ENCODE measurements at places on chromosomes 12 and 14.

DNA sequence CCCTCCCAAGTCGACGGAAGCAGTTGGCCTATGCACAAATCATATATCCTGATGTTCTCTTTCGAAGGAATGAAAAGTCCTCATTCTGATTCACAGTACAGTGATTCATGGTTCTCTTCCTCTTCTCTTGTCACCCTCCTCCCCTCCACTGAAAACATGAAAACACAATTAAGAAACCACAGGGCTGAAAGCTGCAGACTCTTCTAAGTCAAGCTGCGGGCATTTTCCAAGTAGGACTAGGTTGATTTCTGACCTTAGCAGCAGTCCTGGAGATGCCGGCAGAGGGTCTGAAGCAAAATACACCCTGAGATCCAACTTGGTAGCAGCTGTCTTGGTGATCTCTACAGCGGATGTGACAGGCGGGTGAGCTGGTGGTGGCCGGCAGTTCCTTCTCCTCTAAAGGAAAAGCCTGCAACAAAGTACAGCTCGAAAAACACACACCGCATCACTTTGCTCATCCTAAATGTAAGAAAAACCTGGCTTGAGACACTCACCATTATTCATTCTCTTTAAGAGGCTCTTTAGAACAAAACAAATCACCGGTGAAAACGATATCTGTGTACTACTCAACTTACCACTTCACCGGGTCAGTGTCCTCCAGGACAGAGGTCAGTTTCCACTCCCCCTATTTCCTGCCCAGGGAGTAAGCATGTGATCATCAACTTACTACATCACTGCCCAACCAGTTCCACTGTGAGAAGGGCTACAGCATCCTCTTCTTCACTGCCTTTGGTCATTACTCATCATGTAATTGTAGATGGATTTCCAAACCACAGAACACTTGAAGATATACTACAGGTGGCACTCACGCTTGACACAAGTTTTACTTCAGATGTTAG lies 6.0 kb downstream of the TMCC3 start:
- peak; percentile 98 for DNase-seq

DNA sequence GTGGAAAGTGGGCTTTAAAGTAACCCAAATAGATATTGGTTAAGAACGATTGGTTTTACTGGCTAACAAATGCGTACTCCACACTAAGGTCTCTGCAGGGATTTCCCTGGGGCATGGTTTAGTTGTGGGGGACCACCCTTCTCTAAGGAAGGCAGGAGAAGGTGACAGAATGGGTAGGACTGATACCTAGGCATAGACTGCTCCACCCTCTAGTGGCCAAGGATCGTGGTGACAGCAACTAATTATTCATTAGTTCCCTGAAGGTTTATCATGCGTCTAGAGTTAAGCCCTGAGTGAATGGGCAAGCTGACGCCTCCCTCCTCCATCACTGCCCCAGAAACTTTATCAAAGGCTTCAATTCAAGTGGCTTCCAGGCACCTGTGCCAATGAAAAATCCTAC lies 9.1 kb downstream of the FAM181A start:
- peak; percentile 29 for DNase-seq

GRCh38 chr14:36591482-36591881 lies 9.1 kb upstream of the NKX2-8 start:
- DNase-seq = no peak

DNA sequence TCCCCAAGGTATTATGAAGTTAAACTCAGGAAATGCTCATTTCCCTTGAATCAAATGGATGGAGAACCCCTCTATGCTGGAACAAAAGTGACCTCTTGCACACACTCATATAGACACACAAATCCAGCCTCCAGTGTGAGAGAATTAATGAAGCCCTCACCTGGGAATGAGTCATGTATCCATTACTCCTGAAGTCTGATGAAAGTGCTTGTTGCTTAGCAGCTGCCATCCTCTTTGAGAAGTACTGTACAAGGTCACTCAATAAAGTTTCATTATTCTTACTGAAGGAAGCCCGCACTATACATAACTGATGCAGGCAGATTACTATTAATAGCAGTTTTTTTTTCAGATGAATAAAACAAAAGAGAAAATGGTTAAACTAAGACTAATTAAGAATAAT lies 102.3 kb downstream of the RERG start:
- DNase-seq = no peak

- DNase-seq = no peak
Measured at GRCh38 chr12:88677464-88677863, 97.2 kb upstream of the KITLG start.

DNA sequence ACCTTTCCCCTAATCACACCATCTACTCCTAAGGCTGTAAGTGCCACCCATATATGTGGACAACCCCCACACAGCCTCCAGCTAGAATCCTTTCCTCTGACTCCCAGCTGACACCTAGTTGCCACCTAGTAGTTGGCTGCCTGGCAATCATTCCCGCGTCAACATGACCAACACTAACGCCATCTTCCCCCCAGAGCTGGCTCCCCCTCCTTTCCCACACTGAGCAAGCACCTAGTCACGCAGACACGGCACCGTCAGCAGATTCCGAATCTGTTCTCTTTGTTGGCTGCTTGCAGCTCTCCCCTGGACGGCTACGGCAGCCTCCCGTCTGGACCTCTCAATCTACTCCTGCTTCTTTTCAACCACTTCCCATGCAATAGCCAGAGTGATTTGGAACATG lies 27.7 kb downstream of the UBR7 start:
- DNase-seq = peak; percentile 29

- no peak for DNase-seq
Measured at GRCh38 chr12:122874081-122874480, 21.8 kb downstream of the VPS37B start.

DNA sequence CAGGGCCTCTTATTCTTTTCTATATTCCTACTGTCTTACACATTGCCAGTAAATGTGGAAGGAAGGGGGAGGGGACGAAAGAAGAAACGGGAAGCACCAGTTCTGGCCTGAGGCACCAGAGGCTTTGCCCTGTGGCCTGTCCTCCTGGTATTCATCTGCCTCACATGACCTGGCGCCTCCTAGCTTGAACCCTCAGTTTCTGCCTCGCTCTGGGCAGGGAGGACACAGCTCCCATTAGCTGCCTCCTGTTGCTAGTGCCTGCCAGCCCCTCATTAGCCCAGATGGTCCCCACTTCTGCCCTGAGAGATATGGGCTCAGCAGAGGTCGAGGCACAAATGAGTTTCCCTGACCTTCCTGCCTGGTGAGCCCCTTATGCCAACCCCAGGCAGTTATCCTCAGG lies 3.0 kb upstream of the PLEKHG6 start:
- no peak for DNase-seq

DNA sequence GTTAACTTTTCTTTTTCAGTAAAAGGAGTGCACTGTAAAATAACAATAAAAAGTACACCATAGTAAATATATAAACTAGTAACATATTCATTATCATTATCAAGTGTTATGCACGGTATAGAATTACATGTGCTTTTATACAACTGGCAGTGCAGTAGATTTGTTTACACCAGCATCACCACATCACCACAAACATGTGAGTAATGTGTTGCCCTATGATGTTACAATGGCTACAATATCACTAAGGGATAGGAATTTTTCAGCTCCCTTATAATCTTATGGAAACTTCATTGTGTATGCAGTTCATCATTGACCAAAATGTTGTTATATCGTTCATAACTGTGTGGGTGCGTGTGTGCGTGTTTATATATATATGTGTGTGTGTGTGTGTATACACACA lies 23.5 kb upstream of the NEDD1 start:
- DNase-seq = no peak

DNA sequence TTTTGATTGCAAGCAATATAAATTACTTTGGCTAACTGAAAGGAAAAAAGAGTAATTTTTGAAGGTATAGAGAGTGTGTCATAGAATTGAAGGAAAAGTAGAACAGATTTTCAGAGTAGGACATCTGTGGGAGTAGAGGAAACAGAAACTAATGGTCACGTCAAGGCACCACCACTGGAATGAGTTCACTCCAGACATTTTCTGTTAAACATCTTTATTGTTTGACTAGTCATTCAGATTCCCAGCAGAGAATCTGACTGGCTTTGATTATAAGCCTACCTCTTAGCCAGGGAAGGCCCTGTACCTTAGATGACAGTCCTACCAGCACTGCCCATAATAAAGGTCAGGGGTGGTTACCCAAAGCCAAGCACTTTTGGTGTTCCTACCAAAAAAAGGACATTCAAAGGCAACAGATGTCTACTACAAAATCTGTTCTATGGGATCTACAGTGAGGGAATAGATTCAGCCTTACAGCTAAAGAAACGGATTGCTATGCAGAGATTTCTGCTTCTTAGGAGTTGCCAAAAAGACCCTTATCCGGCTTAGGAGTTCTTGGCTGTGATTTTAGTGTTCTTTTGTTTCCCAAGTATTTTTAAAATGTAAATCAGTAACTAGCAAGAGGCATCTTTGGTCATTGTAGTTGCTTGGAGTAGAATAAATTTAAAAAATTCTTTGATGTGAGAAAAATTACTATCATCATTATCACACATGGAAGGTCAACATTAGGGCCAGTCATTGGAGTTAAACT lies 410.8 kb downstream of the RAD51B start:
- no peak for DNase-seq

DNA sequence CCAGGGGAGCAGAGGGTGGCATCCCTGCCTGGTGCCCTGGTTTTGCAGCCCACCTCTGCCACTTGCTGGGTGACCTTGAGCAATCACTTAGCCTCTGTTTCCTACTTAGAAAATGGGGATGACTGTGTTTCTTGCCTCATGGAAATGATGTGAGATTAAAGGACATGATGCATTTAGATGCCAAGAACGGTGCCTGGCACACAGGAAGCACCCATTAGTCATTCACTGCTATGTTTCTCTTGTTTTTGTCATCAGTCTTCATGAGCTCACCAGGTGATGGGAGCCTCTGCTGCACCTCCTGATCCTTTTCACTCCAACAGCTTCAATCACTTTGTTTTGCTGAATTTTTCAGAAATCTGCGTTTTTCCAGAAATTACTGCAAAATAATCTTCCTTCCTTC lies 23.6 kb upstream of the ATF1 start:
- no peak for DNase-seq

- no peak for DNase-seq
Measured at GRCh38 chr12:116200812-116201211, 76.7 kb downstream of the MED13L start.

DNA sequence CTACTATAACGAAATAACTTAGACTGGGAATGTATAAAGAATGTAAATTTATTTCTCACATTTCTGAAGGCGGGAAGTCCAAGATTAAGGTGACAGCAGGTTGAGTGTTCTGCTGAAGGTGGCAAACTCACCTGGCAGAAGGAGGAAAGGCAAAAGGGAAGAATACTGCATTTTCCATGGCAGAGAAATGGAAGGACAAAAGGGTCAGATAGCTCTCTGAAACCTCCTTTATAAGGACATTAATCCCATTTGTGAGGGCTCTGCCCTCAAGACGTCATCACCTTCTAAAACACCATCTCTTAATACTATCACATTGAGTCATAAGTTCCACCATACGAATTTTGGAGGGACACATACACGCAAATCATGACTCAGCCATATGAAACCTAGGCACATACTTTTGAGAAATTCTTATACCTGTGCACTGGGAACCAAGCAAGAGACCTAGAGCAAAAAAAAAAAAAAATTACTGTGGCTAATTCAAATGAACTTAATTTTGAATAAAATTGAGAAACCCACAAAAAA lies 1669.3 kb upstream of the FLRT2 start:
- no peak for DNase-seq

GRCh38 chr14:105316968-105317510 lies 2.5 kb downstream of the PACS2 start:
- no peak for DNase-seq

DNA sequence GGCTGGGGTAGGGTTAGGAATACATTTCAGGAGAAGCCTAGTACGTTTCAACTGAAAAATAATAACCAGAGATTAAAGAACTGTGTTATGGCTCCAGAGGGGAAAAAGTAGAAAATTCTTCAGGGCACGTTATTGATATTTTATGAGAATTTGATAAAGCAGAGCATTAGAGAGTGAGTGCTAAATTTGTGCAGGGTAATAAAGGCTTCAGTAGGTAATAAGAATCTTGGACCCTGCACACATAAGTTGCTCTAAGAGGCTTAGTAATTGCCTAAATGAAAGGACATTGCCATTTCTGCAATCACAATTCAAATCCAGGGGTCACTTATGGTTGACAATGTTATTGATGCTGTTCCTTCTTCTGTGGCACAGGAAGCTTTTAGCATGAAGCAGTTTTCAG lies 439.4 kb upstream of the DCN start:
- DNase-seq = no peak

DNA sequence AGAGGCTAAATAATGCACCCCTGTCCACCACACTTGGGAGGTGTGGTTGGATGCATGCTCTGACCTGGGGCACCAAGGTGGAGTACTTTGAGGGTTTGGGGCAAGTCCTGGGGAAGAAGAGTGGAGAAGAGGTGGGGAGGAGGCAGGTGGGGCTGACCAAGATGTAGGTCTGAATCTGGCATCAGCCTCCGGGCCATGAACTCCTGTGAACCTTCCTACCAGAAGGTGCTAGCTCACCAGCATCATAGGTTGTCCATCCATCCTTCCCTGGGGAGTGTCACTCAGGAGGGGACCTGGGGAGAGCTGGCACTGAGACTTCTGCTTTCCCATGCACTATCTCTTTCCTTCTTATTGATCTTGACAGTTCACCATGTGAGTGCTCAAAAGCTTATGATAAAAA lies 13.6 kb upstream of the EMP1 start:
- no peak for DNase-seq

DNA sequence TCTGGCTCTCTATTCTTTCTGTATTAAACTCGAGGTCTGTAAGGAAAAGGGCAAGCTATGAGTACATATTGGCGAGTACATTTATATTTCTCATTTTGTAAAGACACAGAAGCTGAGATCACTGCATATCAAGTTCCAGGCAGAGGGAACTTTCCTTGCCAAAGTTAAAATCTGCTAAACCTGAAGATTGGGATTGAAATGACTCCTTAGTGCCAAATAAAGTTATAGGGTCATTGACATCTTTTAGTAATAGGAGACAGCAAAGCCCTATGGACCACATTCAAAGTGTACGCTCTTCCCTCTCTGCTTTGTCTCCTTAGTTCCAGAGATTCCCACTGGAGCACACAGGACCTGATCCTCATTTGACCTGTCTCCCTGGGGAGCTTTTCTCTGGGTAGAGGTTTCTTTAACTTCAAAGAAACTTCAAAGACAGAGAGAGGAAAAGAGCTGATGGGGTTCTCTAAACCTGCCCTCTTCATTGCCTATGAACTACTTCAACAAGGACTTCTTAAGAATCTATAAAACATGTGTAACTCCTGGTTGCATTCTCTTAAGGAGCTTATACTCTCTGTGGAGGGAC lies 42.6 kb upstream of the PTPRR start:
- no peak for DNase-seq

DNA sequence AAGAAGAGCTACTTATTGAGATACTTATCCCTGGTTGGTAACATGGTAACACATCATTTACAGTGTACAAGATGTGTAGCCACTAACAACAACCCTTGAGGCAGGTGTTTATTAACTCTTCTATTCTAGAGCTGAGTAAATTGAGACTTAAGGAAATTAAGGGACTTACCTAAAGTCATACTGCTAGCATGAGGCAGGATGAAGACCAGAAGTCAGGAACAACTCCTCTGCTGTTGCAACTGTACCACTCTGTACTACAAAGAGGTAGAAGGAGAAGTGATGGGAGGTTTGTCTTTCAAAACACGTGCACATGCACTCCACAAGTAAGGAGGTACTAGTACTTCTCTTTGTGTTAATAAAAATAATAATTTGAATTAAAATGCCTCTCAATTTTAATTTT lies 79.9 kb downstream of the LLPH start:
- DNase-seq = no peak

GRCh38 chr12:95874452-95874851 lies 15.7 kb downstream of the SNRPF start:
- DNase-seq = no peak

All from ACHN (cell line).